ENCODE measurements at places on chromosomes 5 and 9. TPM values are rescaled to one million over a fixed set of nuclear protein-coding genes. Genes with fewer than 3 reads are reported as not detected.

DNA sequence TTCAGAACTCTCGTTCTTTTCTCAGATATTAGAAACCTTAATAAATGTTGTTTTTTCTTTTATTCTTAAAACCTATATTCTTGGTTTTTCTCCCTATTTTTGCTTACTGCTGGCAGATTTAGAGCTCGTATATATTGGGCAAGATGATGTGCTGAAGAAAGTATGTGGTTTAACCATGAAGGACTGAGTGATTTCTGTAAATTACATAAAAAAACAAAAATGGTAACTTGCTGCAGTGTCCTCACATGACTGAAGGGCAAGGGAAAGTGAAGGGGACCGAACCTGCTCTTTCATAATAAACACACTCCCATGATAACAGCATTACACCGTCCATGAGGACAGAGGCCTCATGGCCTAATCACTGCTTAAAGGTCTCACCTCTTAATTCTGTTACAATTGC, 393.8 kb upstream of the ZNF608 start:
- H3K27ac ChIP-seq: peak overlapping the region; percentile 44
- no peak for DNase-seq
- no peak overlapping the region for H3K4me3 ChIP-seq

The ZNG1F gene
- total RNA-seq: 1.7 TPM

The ENG gene
- 226 TPM for total RNA-seq

GRCh38 chr5:59093329-59093728, 510.5 kb downstream of the RAB3C start:
- H3K27me3 ChIP-seq: peaks cover 2% of the 10 kb centered on the region
- no peak overlapping the region for H3K27ac ChIP-seq
- no peaks in the 10 kb centered on the region for H3K36me3 ChIP-seq
- peak overlapping the region; percentile 77 for H3K4me3 ChIP-seq
- no peak for DNase-seq

GRCh38 chr5:131280417-131280816, 16.6 kb downstream of the CDC42SE2 start:
- peaks cover 3% of the 10 kb centered on the region for H3K27me3 ChIP-seq
- no peak overlapping the region for H3K4me3 ChIP-seq
- H3K27ac ChIP-seq: no peak overlapping the region
- DNase-seq: no peak
- peaks cover 4% of the 10 kb centered on the region for H3K36me3 ChIP-seq

GRCh38 chr5:134577022-134577795, 51.7 kb downstream of the JADE2 start:
- H3K4me1 ChIP-seq: peaks cover 18% of the 10 kb centered on the region
- H3K27me3 ChIP-seq: no peaks in the 10 kb centered on the region
- peaks cover 25% of the 10 kb centered on the region for H3K36me3 ChIP-seq

DNA sequence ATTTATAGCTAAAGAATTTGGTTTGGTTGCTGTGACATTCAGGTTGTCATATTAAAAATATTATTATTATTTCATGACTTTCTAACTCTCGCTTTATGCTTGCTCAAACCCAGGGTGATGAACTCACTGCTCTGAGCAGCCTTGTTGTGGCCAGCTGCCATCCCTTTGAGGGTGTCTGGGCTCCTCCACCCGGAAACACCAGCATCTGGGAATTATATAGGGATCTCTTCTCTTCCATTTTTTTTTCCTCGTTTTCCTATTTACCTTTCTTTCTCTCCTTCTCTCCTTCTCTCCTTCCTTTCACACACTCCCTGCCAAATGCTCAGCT, 355.8 kb upstream of the SMARCA2 start:
- H3K27me3 ChIP-seq: no peaks in the 10 kb centered on the region
- H3K36me3 ChIP-seq: no peaks in the 10 kb centered on the region
- no peak overlapping the region for H3K4me3 ChIP-seq
- H3K27ac ChIP-seq: no peak overlapping the region
- no peaks in the 10 kb centered on the region for H3K4me1 ChIP-seq

DNA sequence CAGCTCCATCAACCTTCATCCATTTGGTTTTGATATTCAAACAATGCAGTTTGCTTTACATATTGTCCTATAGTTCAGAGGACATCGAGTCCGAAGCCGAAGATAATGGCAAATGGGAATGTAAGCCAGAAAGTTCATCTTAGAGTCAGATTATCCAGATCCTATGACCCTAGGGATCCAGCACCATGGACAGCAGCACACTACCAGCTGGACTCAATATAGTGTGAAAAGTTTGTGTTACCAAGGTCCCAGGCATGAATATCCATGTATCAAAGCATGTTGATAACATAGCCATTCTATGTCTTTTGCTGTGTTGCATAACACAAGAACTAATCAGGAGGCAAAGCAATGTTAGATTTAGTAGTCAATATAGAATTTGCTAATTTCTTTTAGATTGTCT, 46.3 kb downstream of the FSTL4 start:
- no peak overlapping the region for H3K4me3 ChIP-seq
- H3K27ac ChIP-seq: no peak overlapping the region
- no peak for DNase-seq
- no peaks in the 10 kb centered on the region for H3K4me1 ChIP-seq
- H3K27me3 ChIP-seq: peaks cover 12% of the 10 kb centered on the region

- H3K36me3 ChIP-seq: no peaks in the 10 kb centered on the region
- H3K4me3 ChIP-seq: no peak overlapping the region
- DNase-seq: no peak
- no peaks in the 10 kb centered on the region for H3K27me3 ChIP-seq
- H3K27ac ChIP-seq: no peak overlapping the region
- no peaks in the 10 kb centered on the region for H3K4me1 ChIP-seq
Observed at GRCh38 chr9:3244963-3245653, 280.7 kb downstream of the RFX3 start.

DNA sequence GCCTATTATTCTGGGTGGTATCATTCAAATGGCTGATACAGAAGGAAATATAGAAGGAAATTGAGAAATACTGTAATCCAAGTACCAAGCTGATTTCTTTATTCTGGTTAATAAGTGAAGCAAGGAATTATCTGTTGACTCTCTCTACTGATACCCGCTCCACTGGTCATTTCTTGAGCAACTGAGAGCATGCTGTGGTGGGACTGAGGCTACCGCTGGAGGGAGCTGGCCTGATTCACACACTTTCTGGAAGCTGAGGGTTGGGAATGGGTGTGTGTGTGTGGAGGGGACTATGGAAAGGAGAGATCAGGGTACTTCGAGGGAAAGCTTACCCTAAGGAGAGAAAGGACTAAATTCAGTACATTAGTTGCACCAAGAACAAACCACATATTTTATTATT, 104.1 kb downstream of the UGCG start:
- H3K27me3 ChIP-seq: no peaks in the 10 kb centered on the region
- no peak for DNase-seq
- peaks cover 7% of the 10 kb centered on the region for H3K4me1 ChIP-seq
- H3K27ac ChIP-seq: no peak overlapping the region

GRCh38 chr5:76863001-76863400, 13.2 kb downstream of the S100Z start:
- no peak for DNase-seq
- H3K4me3 ChIP-seq: no peak overlapping the region
- H3K27ac ChIP-seq: no peak overlapping the region
- H3K4me1 ChIP-seq: peaks cover 14% of the 10 kb centered on the region

The LCN2 gene
- total RNA-seq: not detected
